ENCODE measurements at places on chromosomes 6 and 20.

DNA sequence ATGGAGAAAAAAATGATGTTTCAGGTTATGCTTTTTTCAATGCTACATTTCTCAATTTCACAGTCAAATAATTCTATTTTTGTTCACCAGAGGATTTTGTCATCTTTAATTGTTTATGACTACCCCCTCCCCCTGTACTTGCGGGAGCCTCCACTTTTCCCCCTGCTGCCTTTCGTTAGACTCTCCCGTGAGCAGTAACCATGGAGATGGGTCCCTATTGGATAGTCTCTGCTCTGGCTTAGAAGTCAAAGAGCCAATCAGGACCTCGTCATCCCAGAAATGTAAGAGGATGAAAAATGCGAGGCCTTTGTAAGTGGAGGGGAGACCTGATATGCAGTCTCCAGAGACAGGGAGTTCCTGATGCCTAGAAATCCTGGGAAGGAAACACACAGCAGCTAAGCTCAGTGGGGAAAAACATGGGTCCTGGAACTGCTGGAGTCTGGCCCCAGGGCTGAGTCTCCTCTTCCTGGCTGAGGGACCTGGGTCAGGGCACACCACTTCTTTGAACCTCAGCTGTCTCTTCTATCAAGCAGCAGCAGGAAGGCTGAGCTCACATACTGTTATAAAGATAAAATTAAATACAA lies 298.7 kb downstream of the TSHZ2 start:
- DNase-seq: no peak

GRCh38 chr20:2814076-2814475 lies 711 bp upstream of the C20orf141 start:
- DNase-seq: no peak

- DNase-seq: no peak
Measured at GRCh38 chr6:142339113-142339512, 37.3 kb downstream of the ADGRG6 start.

- no peak for DNase-seq
Measured at GRCh38 chr6:124823240-124824111, 138.8 kb upstream of the RNF217 start.

DNA sequence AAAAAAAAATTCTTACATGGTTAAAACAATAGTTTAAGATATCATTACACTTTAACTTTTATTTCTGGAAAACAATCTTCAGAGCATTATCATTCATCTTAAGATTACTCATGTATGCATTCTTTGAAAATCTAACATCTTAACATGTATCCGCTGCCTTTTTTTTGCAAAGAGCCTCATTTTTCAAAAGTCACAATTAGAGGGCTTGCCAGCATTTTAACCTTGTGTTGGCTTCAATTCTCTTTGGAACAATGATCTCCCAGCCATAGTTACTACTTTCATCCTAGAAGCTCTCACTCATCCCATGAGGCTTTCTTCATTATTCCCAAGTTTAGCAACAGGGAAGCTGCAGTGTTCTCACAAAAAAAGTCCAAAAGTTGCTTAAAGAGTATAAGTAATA lies 330.8 kb downstream of the BCKDHB start:
- DNase-seq: no peak

DNA sequence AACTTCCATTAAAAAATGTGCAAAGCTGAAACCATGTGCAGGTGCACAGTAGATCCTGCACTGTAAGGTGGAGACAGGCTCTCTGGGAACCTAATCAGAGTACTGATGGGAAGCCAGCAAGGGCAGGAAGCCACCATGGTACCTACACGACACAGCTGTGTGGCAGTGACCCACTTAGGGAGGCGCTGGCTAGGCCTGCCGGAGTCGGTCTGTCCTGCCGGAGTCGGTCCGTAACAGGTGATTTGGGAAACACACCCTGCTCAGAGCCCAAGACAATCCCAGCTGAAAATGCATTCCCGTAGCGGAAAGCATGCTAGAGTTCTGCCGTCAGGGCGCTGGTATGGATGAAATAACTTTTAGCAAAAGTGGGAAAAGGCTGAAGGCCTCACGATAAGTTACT lies 17.2 kb downstream of the TXNDC5 start:
- no peak for DNase-seq

DNA sequence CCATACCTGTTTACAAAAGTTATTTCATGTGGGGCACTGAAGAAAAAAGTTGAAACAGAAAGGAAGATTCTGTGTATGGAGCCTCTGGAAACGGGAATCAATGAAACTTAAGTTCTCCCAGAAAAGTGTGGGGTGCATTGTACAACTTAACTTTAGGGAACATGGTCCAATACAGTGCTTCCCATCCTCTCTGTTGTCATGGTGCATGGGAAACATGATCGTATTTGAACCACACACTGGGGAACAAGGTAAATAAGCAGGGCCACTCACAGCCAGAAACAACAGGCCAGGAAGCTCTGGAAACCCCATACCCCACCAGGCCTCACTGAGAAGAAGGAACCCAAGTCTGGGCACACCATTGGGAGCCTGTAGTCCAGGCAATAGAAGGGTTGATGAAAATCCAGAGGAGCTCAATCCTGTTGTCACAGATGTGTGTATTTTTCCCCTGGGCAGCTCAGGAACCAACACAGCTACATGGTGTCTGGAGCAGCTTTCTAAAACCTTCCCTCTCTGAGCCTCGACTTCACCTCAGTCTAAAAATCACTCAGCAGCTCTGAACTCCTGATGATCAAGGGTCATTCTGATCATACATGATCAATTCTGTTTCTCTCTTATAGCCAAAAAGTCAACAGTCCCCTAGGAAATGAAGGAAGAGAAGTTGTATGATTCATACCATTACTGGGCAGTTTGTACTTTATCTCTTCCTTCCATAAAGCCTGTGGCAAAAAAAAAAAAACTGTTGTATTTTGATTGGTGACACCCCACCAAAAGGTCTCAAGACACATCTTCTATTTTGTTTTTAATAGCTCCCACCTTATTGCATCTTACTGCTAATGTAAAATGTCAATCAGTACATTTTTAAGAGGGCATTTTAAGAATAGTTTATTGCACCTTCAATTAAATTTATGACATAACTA lies 198.5 kb upstream of the TAB2 start:
- no peak for DNase-seq

DNA sequence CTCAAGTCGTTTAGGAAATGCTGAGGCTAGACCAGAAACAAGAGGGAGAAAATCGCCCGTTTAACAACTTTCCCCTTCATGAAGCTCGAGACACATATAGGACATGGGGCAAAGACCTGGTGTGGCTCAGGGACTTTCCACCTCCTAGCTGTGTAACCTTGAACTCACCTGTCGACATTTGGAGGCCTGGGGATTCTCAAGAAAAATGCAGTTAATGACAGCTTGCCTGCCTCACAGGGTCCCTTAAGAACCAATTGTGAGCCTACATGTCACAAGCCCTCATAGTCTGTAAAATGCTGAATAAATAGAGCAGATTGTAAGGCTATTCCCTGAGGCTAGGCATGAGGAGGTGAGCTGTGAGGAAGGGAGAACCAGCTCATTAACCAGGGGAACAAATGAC lies 35.1 kb downstream of the MGME1 start:
- DNase-seq: no peak

DNA sequence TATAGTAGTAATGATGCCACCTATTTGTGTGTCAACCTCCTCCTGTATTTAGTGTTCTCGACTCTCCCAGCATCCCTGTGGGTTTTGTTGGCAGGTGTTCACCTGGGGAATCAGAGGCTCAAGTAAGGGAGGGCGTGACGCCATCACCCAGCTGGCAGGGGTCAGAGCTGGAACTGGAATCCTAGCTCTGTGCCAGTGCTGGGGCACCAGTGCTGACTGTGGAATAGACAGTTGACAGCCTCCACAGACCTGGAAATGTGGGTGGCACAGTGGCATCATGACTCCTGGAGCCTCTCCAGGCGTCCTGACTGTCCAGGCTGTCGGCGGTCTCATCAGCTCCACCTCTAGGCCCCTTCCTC lies 102.8 kb downstream of the SYCP2 start:
- no peak for DNase-seq

- no peak for DNase-seq
Measured at GRCh38 chr6:101341926-101342325, 51.6 kb upstream of the GRIK2 start.

GRCh38 chr6:156849806-156850205 lies 72.6 kb downstream of the ARID1B start:
- no peak for DNase-seq

DNA sequence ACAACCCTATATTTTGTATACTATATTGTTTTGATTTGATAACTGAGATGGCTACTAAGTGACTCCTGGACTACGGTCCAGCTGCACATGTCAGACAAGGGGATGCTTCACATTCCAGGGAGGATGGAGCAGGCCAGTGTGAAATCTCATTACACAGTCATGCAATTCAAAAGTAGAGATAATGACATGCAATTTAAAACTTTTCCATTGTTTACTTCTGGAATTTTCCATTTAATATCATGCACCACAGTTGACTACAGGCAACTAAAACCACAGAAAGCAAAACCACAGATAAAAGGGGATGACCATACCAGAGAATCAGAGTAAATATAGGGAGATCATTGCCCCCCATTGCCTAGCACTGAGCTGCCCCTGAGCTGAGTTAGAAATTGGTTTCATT lies 366.4 kb downstream of the BTBD9 start:
- DNase-seq: peak; percentile 67

GRCh38 chr6:169316651-169317050 lies 63.0 kb upstream of the THBS2 start:
- DNase-seq: no peak

DNA sequence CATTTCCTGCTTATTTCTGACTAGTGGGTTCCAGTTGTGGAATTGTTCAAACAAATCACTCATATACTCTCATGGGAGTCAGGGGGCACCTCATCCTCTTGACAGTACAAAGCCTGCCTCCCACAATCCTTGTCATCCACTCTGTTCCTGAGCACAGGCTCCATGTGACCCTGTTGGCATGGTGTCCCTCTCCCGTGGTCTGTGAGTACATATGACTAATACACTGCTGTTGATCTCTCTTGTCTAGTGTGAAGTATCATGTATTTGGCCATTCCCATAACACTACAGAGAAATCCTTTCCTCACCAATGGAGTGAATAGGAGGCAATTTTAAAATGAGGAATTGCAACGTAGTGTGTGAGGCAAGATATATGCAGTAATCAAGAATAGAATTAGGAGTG lies 185.3 kb downstream of the OGFRL1 start:
- DNase-seq: peak; percentile 78

DNA sequence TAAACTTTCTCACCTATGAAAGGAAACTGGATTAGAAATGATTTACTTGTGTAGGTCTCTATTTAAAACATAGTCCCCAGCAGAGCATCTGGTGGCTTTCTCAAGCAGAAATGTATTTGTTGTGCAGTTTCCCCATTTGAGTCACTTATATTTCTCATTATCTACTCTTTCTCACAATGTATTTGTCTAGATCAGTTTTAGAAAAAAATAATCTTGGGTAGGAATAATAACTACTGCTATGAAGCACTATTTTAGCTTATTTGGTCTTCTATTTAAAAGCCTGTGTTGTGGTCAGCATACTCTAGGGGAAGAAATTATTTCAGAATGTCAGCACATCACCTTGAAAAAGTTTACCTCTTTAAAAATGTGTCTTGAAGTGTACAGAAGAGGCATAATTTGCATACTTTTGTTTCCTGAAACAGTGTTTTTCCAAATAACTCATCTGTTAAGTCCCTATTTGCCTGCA lies 60.9 kb upstream of the PRL start:
- no peak for DNase-seq

- no peak for DNase-seq
Measured at GRCh38 chr6:161624111-161624510, 350.2 kb upstream of the AGPAT4 start.

- DNase-seq: no peak
Measured at GRCh38 chr20:25574411-25574810, 10.9 kb downstream of the NINL start.

DNA sequence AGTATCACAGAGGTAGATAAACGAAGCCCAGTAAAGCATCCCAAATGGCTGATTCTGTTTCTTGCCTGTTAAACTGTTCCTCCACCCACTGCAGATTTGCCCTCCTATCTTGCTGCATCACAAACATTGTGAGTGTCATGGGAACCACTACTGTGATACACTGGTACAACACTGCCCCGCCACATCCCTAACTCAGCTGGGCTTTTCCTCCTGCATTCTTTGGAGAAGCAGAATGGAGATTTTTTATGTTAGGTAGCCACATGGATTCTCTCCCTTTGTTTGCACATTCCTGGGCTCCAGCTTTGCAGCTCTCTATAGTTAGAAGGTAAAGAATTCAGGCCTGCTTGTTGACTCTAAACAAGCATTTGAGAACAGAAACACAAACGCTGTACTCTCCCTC lies 234.1 kb downstream of the TMEM242 start:
- peak; percentile 68 for DNase-seq

DNA sequence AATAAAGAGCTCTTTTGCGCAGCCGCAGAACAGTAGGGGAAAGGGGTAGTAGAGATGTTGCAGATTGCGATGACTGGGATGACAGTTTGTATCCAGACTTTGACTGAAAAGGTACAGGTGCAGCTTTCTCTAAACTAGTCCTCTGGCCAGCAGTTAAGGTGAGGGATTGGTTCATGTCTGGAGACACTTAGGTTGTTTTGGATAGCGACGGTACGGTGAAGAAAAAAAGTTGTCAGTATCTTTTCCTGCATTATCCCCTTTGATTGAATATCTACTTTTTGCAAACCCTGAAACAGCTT lies 537 bp downstream of the PRR3 start:
- DNase-seq: no peak

DNA sequence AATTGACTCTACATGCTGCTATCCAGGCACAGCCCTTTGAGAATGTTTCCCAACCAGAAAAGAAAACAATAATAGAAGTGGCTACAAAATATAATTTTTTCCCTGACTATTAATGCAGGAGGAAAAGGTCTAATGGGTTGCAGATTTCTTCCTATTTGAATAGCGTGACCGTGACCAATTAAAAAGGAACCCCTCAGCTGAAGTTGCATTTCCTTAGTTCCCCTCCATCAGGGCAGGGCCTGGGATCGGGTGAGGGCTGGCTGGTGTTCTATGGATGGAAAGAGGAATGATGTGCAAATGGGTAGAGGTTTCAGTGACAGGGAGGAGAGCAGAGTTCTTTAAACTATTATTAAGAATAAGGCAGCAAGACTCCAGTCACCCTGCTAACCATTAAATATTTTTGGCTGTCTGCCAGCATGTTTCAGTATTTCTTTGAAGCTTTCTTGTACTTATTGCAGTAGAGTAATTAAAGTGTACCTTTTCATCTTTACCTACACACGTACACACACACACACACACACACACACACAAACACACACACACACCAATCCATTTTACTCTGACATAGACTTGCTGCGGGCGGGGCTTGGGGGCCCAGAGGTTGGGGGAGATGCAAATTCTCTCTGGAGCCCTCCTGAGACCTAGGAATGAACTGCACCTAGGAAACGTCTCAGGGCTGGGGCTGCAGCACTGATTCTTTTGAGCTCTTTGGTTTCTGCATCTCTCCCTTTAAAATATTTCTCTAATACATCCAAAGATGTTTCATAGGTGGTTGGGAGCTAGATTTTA lies 154.8 kb upstream of the SLC35B3 start:
- DNase-seq: no peak

GRCh38 chr20:17594443-17594842 lies 24.6 kb downstream of the DSTN start:
- DNase-seq: no peak

DNA sequence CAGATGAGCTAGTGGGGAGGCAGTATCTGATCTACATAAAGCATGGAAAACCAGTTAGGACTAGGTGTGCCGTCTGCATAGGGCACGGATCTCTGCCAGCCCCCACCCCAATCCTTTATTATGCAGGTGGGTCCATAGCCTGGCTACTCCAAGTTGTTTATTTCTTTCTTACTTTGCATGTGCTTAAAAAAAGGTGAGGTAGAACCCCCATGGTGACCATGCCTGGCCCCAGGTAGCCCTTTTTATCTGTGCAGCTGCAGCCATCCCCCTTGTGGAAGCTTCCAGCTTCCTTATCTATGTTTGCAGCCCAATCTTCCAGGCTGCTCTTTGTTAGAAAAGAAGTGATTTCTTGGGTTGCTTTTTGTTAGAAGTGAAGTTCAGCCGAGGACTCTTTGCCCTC lies 9.0 kb upstream of the TREM2 start:
- no peak for DNase-seq
